ENCODE measurements at places on chromosomes 4 and X.

GRCh38 chr4:145132511-145133098 is 34.5 kb downstream of the ABCE1 start:
- DNase-seq, result peak; percentile 56

DNA sequence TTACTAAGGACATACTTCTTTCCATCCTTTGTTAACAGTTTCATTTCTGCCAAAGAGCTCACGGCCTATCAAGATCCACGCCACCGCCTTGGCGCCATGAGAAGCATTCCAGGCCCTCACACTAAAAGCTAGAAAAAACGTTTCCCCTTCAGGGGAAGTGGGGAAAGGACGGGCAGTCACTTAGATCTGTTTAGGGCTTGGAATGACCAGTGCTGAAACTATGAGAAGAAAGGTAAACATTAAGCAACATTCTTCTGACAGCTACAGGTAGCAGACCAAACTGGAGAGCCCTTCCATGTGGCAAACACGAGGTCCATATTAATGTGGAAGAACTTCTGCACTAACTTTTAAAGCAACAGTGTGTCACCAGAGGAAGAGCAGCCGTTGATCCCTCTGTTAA is 146.7 kb downstream of the SH3KBP1 start:
- DNase-seq, result no peak

GRCh38 chr4:70000711-70001110 is 4.9 kb downstream of the STATH start:
- DNase-seq, result no peak

DNA sequence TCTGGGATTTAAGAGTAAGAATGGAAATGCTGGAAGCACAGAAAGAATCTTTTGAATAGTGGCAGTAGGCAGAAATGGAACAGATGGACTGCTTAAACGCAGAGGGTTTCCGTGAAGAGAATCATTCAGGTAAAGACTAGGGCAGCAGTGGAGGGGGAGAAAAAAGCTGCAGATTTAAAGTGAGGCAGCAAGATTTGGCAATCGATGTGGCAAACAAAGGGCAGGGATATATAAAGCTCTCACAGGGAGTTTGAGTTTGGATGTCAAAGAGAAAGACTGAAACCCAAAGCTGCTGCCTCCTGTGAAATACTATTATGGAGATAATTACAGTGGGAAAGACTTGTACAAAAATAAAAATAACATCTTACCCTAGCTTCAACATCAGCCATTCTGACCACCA is 384.0 kb downstream of the CENPC start:
- DNase-seq, result no peak

DNA sequence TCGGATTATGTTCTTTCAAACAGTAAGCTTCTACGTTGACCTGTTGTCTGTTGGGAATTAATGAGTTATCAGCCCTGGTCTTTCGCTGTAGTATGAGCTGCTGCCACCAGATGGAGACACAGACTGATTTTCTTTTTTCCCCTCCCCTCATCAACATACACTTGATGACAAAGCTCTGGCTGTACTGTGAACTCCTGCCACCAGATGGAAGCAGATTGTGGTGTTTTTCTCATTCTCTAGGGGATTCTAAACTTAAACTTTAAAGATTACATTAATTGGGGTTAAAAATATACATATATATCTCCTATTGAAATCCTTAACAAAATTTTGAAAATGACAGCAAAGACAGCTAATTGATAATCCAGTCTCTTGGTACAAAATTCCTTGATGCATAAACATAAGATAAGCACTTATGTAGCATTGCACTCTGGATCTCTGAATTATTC is 44.8 kb downstream of the SMS start:
- DNase-seq, result peak; percentile 79

- peak; percentile 1 for DNase-seq
These were observed 35.3 kb upstream of the JADE3 start for GRCh38 chrX:46876901-46877300.
